Ovary (tissue), 10 donors: ENCODE measurements at places on chromosomes 5 and 9. TPM values are rescaled to one million over a fixed set of nuclear protein-coding genes. Genes with fewer than 3 reads are reported as not detected.

DNA sequence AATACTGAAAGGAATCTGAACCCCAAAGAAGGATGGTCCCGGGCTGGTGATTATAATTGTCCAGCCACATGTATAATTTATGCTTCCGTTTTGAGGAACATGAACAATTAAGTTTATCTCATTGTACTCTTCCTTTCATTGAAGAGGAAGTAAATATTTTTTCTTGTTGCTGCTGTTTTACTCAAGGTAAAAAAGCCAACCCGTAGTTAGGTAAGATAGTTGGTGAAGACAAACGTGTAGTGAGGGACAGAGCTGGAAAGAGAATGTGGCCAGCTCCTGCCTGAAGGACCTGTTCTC lies 5.1 kb downstream of the RCL1 start:
- peaks cover 12% of the 10 kb centered on the region for H3K4me1 ChIP-seq
- no peaks in the 10 kb centered on the region for H3K36me3 ChIP-seq
- no peak overlapping the region for H3K4me3 ChIP-seq
- no peaks in the 10 kb centered on the region for H3K27me3 ChIP-seq
- no peak for DNase-seq

Gene PCDHGA5
- 6.4 TPM for total RNA-seq

DNA sequence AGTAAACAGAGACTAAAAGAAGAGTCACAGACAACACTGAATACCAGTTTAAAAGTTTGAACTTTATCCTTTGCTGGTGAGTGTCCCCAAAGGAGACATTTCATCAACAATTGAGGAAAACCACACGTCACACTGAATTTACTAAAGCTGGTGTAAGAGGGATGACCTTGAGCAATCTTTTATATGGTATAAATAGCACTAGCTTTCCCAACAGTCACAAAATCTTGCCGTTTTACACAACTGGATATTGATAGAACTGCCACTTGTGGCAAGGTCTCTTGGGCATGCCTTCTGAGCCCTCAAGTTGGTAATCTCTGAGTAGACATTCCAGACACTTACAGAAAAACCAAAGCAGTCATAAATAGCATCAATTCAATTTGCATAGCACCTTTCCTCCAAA lies 311.5 kb upstream of the TARS1 start:
- H3K27me3 ChIP-seq: no peaks in the 10 kb centered on the region
- H3K4me3 ChIP-seq: no peak overlapping the region
- H3K4me1 ChIP-seq: no peaks in the 10 kb centered on the region
- H3K27ac ChIP-seq: no peak overlapping the region

Gene PDZD2
- 42.1 TPM for total RNA-seq

GRCh38 chr5:52672459-52672858 lies 115.3 kb upstream of the ITGA1 start:
- H3K36me3 ChIP-seq: no peaks in the 10 kb centered on the region
- DNase-seq: no peak
- no peak overlapping the region for H3K27ac ChIP-seq
- H3K4me3 ChIP-seq: no peak overlapping the region
- H3K4me1 ChIP-seq: no peaks in the 10 kb centered on the region

Gene ERCC6L2
- total RNA-seq: 55.5 TPM

GRCh38 chr5:135448071-135448739 lies 1.1 kb upstream of the DCANP1 start:
- no peak for DNase-seq
- H3K4me1 ChIP-seq: no peaks in the 10 kb centered on the region
- no peaks in the 10 kb centered on the region for H3K36me3 ChIP-seq
- no peak overlapping the region for H3K4me3 ChIP-seq
- no peak overlapping the region for H3K27ac ChIP-seq

DNA sequence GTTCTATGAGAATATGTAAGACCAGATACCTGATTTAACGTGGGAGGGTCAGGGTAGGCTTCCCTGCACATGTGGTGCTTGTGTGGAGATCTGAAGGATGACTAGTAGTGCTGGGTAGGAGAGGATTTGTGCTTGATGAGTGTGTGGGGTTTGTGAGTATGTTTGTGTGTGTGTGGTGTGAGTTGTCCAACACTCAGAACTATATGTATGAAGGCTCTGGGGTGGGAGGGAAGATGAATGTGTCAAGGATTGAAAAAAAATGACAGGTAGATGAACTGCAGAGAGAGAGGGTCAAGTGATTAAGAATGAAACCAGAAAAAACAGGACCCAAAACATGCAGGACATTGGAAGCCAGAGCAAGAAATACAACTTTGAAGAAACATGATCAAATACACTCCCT lies 154.6 kb upstream of the NR3C1 start:
- no peak overlapping the region for H3K27ac ChIP-seq
- no peaks in the 10 kb centered on the region for H3K4me1 ChIP-seq
- H3K4me3 ChIP-seq: no peak overlapping the region
- no peak for DNase-seq
- H3K27me3 ChIP-seq: no peaks in the 10 kb centered on the region
- no peaks in the 10 kb centered on the region for H3K36me3 ChIP-seq

DNA sequence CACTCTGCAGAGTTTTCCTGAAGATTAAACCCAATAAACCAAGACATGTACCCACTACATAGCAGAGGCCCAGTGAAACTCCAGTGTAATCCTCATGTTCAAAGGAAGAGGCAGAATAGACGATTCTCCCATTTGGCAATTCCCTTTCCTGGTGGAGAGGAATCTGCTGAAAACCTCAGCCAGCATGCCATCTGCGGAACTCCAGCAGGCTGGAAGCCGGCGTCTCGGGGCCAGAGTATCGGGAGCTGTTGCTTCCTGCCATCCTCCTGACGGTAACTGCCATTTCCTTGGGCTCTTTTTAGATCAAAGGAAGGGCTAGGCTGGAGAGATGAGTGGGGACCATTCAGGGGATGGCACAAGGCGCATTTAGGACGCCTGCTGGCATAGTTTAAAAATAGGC lies 20.5 kb downstream of the NEURL1B start:
- H3K4me1 ChIP-seq: peaks cover 35% of the 10 kb centered on the region
- no peak overlapping the region for H3K27ac ChIP-seq
- H3K36me3 ChIP-seq: no peaks in the 10 kb centered on the region
- no peak overlapping the region for H3K4me3 ChIP-seq
- no peak for DNase-seq
- no peaks in the 10 kb centered on the region for H3K27me3 ChIP-seq

GRCh38 chr9:91150998-91151717 lies 210.6 kb downstream of the AUH start:
- no peak for DNase-seq
- no peaks in the 10 kb centered on the region for H3K27me3 ChIP-seq
- no peaks in the 10 kb centered on the region for H3K4me1 ChIP-seq
- H3K27ac ChIP-seq: no peak overlapping the region

Gene GRM6
- total RNA-seq: not detected

Gene VCP
- 160 TPM for total RNA-seq

Gene PNPLA7
- 9.8 TPM for total RNA-seq

DNA sequence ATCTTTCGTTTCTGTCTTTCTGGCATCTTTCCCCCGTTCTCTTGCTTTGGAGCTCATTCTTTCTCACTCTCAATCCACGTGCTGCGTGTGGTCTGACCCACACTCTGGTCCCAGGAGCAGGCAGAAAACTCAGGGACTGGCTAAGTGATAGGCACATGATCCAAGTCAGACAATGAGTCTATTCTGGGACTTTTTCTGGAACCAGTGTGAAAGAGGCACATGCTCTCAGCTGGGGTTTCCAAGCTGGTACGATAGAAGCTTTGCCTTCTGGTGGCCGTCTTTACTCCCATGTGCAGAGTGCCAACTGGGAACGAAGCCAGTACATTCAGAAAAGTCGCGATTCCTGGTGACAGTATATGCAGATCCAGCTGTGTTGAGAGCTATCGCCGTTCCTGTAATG lies 94.4 kb downstream of the PDZD2 start:
- no peak overlapping the region for H3K27ac ChIP-seq
- peaks cover 1% of the 10 kb centered on the region for H3K4me1 ChIP-seq
- DNase-seq: no peak
- no peaks in the 10 kb centered on the region for H3K27me3 ChIP-seq
- H3K36me3 ChIP-seq: no peaks in the 10 kb centered on the region

Gene ITGA2
- total RNA-seq: 1.1 TPM

GRCh38 chr9:107228496-107229039 lies 54.5 kb upstream of the RAD23B start:
- no peaks in the 10 kb centered on the region for H3K4me1 ChIP-seq
- H3K36me3 ChIP-seq: no peaks in the 10 kb centered on the region
- H3K27ac ChIP-seq: no peak overlapping the region

Gene CFAP157
- total RNA-seq: 3.5 TPM

Gene CARTPT
- total RNA-seq: not detected

DNA sequence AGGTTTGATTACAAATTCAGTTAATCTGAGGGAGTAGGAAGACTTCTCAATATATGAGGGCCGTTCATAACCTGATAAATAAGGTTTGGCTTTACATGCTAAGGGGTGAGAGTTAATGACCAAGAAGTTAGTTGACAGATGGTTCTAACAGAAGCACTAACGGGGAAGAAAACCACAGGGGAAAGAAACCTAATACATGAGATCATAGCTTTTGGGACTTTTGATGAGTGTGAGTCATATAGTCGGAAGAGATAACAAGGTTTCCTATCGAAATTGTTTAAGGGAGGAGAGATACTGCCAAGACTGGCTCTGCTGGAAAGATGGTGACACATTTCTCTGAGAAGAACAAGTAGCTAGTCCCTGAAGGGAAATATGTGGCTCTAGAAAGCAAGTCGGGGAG lies 140.1 kb downstream of the COX7C start:
- H3K4me3 ChIP-seq: no peak overlapping the region
- DNase-seq: no peak
- H3K4me1 ChIP-seq: no peaks in the 10 kb centered on the region
- no peaks in the 10 kb centered on the region for H3K27me3 ChIP-seq
- H3K27ac ChIP-seq: no peak overlapping the region
- H3K36me3 ChIP-seq: no peaks in the 10 kb centered on the region

- H3K4me3 ChIP-seq: no peak overlapping the region
- DNase-seq: no peak
- no peaks in the 10 kb centered on the region for H3K4me1 ChIP-seq
- no peaks in the 10 kb centered on the region for H3K27me3 ChIP-seq
- no peaks in the 10 kb centered on the region for H3K36me3 ChIP-seq
Observed at GRCh38 chr5:148910686-148911361, 84.4 kb downstream of the ADRB2 start.

Gene MARCHF6
- total RNA-seq: 97.9 TPM

Gene GOLM1
- total RNA-seq: 40.6 TPM

Gene C5orf46
- not detected for total RNA-seq

Gene MCC
- 122 TPM for total RNA-seq

Gene FYB1
- 3.6 TPM for total RNA-seq

Gene SV2C
- total RNA-seq: 0.36 TPM

GRCh38 chr5:116951219-116951618 lies 376.6 kb upstream of the SEMA6A start:
- no peak for DNase-seq
- H3K27ac ChIP-seq: no peak overlapping the region
- H3K27me3 ChIP-seq: no peaks in the 10 kb centered on the region

DNA sequence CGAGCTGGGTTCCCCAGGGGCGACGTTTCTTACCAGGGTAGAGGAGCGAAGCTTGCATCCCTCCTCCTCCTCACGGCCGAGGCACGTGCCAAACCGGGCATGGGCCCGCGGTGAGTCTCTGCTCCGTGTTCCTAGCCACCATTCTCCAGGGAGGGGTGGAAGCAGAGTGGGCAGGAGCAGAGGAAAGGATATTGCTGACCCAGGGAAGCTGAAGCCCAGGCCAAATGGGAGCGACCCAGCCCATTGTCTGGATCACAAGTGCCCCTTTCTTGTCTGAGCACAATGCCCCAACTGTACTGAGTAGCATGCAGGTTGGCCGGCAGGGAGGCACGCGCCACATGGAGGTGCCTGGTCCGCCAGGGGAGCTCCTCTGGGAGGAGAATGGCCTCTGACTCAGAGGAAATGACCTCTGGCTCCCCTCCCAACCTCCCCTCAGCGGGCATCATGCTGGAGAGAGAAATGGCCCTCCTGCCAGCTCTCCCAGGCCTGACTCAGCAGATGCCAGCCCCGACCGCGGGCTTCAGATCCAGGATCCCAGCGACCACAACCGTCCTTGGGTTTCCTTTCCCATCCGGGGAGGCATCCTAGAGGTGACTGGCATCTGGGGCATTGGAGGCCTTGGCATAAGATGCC lies 1.1 kb downstream of the PRR7 start:
- no peak overlapping the region for H3K27ac ChIP-seq
- no peaks in the 10 kb centered on the region for H3K36me3 ChIP-seq
- peak overlapping the region; percentile 42 for H3K4me3 ChIP-seq
- DNase-seq: no peak
- peaks cover 6% of the 10 kb centered on the region for H3K4me1 ChIP-seq
- no peaks in the 10 kb centered on the region for H3K27me3 ChIP-seq

DNA sequence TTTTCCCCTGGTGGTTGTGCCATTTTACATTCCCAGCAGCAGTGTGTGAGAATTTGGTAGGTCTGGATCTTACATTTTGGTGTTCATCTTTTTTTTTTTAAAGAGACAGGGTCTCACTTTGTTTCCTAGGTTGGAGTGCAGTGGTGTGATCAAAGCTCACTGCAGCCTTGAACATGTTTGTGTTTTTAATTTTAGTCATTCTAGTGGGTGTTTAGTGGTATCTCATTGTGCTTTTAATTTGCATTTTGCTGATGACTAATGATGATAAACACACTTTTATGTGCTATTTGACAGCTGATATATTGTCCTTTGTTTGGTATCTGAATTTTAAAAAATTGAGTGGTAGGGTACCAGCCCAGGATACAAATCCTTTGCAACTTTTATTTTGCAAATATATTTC lies 53.4 kb upstream of the POMT1 start:
- no peak for DNase-seq
- no peak overlapping the region for H3K4me3 ChIP-seq
- H3K4me1 ChIP-seq: no peaks in the 10 kb centered on the region
- H3K27me3 ChIP-seq: no peaks in the 10 kb centered on the region
- no peak overlapping the region for H3K27ac ChIP-seq

DNA sequence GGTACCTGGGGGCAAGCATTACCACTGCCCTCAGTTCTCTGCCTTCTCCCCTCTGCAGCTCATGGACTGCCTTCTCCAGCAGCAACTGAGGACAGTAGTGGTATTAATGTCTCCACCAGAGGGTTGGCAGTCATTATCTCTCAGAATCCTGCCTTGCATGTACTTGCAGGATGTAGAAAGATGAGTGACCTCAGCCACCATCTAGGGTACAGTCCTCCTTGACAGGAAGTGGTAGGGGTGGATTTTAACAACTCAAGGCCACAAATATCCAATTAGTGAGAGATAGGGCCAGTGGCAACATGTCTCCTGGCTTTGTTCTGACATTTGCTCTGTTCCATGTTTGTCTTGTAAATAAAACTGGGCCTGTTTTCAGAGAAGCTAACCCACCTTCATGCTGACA lies 47.2 kb downstream of the F2R start:
- H3K4me3 ChIP-seq: no peak overlapping the region
- no peaks in the 10 kb centered on the region for H3K36me3 ChIP-seq
- DNase-seq: no peak
- H3K4me1 ChIP-seq: no peaks in the 10 kb centered on the region
- no peak overlapping the region for H3K27ac ChIP-seq

Gene MEF2C
- total RNA-seq: 34.2 TPM

Gene ANKRD31
- total RNA-seq: 0.46 TPM

DNA sequence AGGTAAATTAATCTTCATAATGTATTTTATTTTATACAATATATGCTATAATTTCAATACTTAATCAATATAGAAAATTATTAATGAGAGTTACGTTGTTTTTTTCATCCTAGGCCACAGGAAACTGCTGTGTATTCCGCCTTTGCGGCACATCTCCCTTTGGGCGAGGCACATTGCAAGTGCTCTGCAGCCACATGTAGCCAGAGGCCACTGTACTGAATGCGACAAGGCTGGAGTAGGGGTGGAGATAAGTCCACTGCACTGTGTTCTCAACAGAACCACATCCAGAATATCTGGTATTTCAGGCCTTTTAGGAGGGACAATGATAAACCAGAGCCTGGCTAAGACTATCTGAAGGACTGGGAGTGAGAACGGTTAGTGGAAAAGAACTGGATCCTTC lies 134.7 kb downstream of the CRB2 start:
- H3K4me3 ChIP-seq: no peak overlapping the region
- H3K36me3 ChIP-seq: no peaks in the 10 kb centered on the region
- DNase-seq: no peak
- no peak overlapping the region for H3K27ac ChIP-seq
- no peaks in the 10 kb centered on the region for H3K4me1 ChIP-seq
